ENCODE measurements at places on chromosomes 12 and 14.

DNA sequence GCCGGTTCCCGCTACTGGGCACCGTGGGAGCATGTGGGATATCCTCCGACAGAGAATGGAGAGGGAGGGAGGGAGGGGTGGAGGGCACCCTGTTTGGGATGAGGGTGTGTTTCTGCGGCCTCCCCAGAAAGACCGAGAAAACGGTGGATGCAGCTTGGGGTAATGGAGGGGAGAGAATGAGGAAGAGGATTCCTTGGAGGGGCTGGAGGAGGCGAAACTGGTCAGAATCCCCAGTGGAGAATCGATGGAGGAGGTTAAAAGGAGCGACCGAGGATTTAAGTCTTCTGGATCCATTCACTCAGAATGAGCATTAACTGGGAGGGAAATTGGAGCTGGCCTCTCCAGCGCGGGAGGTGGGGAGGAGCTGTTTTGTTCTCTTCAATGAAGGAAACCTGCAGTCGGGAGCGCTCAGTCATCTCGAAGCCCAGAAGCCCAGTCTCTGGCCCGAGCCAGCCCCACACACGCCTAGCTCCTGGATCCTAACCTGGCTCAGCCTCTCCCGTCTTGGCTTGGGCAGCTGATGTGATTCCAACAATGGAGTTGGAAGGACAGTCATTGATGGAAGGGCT is 581 bp downstream of the ARG2 start:
- DNase-seq: peak; percentile 66

DNA sequence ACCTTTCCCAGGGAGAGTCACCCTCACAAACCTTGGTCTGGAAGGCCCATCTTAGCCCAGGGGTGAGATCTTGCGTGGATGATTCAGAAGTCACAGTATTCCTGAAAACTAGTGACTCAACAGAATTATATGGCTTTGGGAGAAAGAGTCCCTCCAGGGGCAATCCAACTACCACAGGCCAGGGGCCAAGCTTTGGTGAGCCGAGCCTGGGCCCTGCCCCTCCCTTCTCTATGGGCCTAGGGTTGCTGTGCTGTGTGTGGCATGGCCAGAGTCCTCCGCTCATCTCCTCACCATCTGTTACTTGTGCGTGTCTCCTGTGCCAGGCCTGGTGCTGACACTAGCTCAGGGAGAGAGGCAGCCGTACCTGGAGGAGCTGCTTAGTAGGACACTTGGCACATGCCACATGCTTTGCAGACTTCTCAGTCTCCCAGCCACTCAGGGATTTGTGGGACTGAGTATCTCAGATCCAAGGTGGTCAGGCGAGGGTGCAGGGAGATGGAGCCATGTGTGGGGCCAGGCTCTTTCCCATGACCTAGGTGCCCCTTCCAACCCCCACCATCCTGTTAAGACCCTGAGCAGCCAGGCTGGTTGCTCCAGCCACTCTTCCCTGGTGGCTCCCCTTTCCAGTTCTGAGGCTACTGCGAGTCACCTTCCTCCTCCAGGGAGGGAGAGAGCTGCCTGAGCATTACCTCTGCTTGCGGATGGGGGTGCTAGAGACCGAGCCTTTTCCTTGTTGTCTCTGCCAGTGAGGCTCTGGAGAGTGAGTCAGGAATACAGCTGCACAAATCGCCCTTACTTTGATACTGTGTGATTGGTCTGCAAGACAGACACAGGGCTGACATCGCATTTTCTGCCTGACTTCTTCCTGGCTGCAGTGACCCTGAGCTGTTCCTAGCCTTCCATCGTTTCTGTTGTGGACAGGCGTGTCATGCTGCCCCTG is 94.1 kb downstream of the SLC25A47 start:
- no peak for DNase-seq

DNA sequence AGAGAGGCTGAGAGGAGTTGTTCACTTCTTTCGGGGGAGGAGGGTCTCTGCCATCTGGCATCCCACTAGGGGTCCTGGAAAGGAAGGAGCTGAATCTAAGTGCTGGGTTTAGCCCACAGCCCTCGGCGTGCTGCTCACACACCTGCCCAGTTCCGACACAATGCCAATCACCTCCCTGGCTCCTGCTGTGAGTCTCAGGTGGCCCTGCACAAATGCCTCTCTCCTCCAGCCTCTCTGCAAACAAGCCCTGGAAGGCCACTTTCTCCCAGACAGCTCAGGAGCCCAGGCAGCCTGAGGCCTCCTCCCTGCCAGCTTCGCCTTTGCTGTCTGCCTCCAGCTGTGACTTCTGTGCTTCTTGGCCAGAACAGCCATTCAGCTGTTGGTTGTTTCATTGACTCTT is 51.2 kb downstream of the SMIM41 start:
- DNase-seq: peak; percentile 91

DNA sequence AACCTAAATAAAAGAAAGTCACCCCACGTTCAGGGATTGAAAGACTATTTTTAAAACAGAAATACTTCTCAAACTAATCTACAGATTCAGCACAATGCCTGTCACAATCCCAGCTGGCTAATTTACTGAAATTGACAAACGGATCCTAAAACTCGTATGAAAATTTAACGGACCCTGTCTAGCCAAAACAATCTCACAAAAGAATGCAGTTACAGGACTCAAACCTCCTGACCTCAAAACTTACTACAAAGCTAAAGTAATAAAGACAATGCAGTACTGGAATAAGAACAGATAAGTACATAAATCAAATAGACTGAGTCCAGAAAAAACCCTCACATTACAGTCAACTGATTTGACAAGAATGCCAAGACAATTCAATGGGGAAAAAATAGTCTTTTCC is 48.8 kb downstream of the IPO8 start:
- no peak for DNase-seq

DNA sequence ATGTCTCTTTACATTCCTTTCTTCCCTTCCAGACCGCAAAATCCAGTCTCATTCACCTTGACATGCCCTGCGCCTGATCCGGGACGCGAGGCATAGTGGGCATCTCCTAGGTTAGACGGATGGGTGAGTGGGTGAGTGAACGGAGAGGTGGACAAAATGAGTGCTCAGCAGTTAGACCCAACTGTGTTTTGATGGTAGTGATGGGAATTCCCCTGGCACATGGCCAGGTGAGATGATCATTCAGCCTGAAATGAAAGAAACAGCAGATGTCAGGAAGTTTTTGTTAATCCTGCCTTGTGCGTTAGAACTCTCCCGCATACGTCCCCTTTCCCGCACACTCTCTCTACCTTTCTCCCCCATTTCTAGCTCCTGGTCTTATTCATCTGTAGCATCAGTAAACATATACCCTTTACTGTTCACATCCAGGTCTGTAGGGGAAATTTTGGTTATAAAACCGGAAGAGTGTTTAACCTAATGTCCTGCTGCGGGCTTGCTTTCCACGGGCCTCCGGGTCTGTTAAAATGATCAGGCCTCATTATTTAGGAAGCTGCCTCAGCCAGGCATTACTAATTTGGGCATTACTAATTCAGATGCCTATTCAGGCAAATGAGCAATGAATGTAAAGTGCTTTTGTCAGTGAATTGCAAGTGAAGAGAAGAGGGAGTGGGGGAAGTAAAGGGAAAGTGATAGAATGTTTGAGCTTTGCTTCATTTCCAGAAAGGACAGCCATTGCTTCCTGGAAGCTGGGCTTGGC is 172.8 kb downstream of the ETV6 start:
- no peak for DNase-seq
